ENCODE measurements at places on chromosomes 2 and 18. TPM values are rescaled to one million over a fixed set of nuclear protein-coding genes. Genes with fewer than 3 reads are reported as not detected.

DNA sequence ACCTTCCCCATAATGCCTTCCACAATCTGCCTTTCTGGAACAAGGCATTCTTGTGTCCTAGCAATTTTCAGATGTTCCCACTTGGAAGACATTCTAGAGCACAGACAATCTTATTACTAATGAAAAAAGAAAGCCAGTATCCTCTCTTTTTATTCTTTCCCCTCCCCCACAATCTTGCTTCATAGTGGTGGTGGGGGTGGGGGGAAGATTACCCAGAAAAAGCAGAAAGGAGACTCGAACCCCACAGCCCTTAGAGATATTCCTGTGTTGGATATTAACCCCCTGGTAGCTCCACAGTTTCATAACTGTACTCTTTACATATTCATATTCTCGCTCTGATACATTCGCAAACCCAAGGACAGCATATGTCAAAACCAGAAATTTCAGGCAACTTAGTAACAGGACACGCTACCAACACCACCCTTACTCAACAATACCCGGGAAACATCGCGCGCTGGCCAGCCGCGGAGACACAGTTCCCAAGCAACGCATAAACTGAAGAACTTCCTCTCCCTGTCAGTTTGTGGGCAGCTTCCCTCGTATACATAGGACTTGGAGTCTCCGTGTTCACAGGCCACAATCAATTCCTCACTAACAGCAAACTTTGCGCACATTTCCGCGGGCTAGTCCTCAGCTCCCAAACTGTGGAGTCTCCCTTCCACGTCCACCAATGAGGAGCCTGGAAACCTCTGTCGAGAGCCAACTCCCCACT lies 793 bp downstream of the NR4A2 start:
- DNase-seq, result peak; percentile 21

GRCh38 chr2:147297820-147298219 lies 547.0 kb upstream of the ACVR2A start:
- no peak for DNase-seq

DNA sequence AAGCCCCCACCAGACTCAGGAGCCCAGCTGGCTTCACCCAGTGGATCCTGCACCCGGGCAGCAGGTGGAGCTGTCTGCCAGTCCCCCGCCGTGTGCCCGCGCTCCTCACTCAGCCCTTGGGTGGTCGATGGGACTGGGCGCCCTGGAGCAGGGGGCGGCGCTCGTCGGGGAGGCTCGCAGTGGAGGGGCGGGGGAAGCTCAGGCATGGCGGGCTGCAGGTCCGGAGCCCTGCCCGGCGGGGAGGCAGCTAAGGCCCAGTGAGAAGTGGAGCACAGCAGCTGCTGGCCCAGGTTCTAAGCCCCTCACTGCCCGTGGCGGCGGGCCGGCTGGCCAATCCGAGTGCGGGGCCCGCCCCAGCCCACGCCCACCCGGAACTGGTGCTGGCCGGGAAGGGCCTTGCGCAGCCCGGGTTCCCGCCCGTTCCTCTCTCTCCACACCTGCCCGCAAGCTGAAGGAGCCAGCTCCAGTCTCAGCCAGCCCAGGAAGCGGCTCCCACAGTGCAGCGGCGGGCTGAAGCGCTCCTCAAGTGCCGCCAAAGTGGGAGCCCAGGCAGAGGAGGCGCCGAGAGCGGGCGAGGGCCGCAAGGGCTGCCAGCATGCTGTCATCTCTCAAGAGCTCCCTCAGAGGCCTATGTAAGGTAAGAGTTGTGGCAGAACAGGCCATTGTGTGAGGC lies 1307.8 kb upstream of the TMEFF2 start:
- peak; percentile 25 for DNase-seq

GRCh38 chr18:56096861-56097260 lies 508.9 kb upstream of the TCF4 start:
- DNase-seq, result no peak

DNA sequence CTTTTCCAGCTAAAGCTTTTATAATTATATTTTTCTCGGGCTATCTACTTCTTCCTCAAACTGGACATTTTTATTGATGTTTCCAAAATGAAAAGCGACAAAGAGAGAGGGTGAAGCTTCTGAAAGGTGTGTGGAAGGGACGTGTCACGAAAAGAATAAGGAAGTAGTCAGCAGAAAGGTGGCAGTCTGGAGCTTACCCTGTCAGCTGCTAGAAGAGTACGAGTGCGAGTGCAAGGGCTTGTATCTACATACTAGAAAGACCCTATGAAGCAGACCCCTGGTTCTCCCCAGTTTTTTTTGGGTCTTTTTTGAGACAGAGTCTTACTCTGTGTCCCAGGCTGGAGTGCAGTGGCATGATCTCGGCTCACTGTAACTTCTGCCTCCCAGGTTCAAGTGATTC lies 14.6 kb downstream of the FHL2 start:
- no peak for DNase-seq

GRCh38 chr18:46751882-46752281 lies 5.0 kb downstream of the ST8SIA5 start:
- DNase-seq, result no peak

Gene NT5DC4
- not detected for total RNA-seq

GRCh38 chr2:49934481-49934880 lies 780.2 kb upstream of the FSHR start:
- DNase-seq, result no peak

Gene CSRNP3
- total RNA-seq, result 28.4 TPM

Gene NOSTRIN
- total RNA-seq, result not detected

- no peak for DNase-seq
Observed at GRCh38 chr2:45274250-45274926, 265.1 kb upstream of the SIX2 start.

DNA sequence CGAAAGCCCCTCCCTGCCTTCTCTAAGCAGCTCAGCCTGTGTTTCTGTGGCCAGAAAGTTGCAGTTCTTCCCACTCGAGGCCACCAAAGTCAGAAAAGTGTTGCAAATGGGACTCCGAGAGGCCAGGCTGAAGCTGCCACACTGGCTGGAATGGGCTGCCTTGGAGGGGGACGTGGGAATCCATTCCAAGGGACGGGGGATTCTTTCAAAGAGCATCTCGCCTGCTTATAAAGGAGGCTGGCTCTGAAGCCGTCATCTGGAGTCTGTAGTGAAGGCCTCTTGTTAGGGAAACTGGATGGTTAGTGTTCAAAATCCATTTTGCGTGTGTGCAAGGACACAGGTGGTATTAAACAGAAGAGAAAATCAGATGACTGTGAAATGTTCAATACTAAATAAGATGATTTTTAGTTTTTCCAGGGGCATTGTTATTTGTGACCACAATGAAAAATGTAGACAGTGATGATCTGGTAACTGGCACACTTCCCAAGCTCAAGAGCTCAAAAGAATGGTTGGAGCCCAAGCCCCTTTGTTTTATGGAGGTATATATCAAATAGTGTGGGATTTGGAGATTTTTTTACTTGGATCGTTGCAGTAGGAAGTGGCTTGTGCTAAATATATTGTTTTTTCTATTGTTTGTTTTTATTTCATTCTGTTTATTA lies 782 bp downstream of the FAM228B start:
- no peak for DNase-seq

Gene PLA2R1
- 0.09 TPM for total RNA-seq

Gene MOGAT1
- not detected for total RNA-seq

- DNase-seq, result no peak
Observed at GRCh38 chr18:68484241-68484640, 230.7 kb downstream of the TMX3 start.

Gene XDH
- 1.5 TPM for total RNA-seq

DNA sequence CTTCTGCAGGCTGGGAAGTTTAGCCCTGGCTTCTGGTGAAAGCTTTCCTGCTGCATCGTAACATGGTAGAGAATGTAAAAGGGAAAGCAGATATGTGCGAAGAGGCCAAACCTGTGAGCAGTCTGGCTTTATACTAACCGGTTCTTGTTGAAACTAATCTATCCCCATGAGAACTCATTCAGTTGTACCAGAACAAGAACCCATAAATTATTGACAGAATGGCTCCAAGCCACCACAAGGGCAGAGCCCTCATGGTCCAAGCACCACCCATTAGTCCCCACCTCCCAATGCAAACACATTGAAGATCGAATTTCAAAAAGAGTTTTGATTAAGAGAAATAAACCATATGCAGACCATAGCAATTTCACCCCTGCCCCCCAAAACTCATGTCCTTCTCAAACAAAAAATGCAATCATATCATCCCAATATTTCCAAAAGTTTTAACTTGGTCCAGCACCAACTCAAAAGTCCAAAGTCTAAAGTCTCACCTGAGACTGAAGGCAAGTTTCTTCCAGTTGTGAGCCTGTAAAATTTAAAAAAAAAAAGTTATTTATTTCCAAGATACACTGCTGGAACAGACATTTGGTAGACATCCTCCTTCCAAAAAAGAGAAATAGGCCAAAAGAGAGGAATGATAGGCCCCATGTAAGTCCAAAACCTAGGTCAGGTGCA lies 318.9 kb downstream of the CNTNAP5 start:
- no peak for DNase-seq

Gene CERKL
- 0.23 TPM for total RNA-seq

GRCh38 chr2:120995152-120995551 lies 259.5 kb downstream of the GLI2 start:
- DNase-seq, result no peak

- peak; percentile 36 for DNase-seq
Observed at GRCh38 chr2:171798156-171798820, 95.8 kb downstream of the SLC25A12 start.

Gene PDK1
- 14.6 TPM for total RNA-seq

Gene FEV
- not detected for total RNA-seq

Gene GPR39
- 0.25 TPM for total RNA-seq

GRCh38 chr2:132671151-132671835 lies 1.3 kb upstream of the LYPD1 start:
- peak; percentile 14 for DNase-seq

- DNase-seq, result no peak
Observed at GRCh38 chr18:65846107-65846506, 95.3 kb downstream of the CDH7 start.

GRCh38 chr2:101300836-101301235 lies 7.7 kb downstream of the RNF149 start:
- no peak for DNase-seq

GRCh38 chr2:224520064-224520463 lies 65.1 kb downstream of the CUL3 start:
- no peak for DNase-seq

DNA sequence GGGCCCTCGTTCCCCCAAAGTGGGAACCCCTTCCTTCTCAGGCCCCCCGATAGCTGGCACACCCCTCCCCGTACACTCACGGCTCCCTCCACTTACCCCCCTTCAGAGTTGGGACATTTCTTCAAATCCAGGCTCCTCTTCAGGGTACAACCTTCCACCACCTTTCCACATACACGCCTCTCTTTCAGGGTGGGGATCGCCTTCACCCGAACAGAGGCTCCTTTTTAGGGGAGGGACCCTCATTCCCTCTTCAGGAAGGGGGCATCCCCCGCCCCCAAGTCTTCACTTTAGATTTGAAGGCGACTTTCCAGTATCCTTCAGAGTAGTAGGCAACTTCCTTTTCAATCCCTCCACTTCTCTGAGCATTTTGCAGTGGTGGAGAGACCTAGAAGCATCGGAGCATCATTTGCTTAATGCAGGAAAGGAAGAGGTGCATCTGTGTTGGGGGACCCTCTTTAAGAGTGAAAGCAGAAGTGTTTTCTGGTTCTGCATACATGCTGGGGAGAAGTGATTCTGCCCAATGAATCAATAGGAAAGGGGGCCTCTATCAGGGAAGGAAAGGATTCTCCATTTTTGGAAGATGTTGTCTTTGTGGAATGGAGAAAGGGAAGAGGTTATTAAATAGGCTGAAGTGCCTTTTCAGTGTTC lies 845 bp downstream of the EML4 start:
- DNase-seq, result no peak

- DNase-seq, result no peak
Observed at GRCh38 chr2:190138032-190138431, 75.5 kb upstream of the MSTN start.
